Smooth muscle cell of trachea (primary cell): ENCODE measurements at places on chromosomes 6 and 20. TPM values are rescaled to one million over a fixed set of nuclear protein-coding genes. Genes with fewer than 3 reads are reported as not detected.

PTCHD4 gene
- 0.15 and 3.5 TPM in 2 replicates for total RNA-seq

GRM1 gene
- total RNA-seq, result under 0.01 TPM in 2 replicates

GRM4 gene
- total RNA-seq, result under 0.01 TPM in 1 of 2 replicates, not detected in the other

ROS1 gene
- total RNA-seq, result not detected in 2 replicates

PACRG gene
- total RNA-seq, result 1.3 TPM in 1 of 2 replicates, not detected in the other

KCNB1 gene
- 0.33 TPM in 1 of 2 replicates, not detected in the other for total RNA-seq

ANKRD66 gene
- total RNA-seq, result not detected in 2 replicates

MAS1 gene
- total RNA-seq, result not detected in 2 replicates

PRPH2 gene
- total RNA-seq, result 4.2 and 6.5 TPM in 2 replicates

IBTK gene
- total RNA-seq, result 41.7 and 71.0 TPM in 2 replicates
